Right atrium auricular region (tissue), 2 donors: ENCODE measurements at places on chromosomes 2 and 18.

- no peak for DNase-seq
Observed at GRCh38 chr2:5524551-5524950, 167.6 kb upstream of the SOX11 start.

DNA sequence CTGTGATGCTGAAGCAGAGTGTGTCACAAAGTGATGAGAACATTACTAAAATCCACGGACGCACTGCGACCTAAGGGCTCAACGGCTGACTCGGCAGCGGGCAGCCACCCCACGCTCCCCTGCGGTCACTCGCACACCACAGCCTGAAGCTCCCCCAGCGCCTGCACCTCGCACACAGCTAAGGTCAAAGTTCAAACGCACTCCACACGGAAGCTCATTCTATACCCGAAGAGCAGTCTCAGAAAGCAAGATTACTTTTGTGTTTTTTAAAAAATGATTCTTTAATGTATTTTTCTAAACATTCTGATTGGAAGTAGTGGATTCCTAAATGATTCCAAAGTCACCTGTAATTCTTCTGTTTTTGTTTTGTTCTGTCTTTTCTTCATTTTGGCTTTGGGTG, 21.7 kb downstream of the ASPRV1 start:
- DNase-seq, result no peak

DNA sequence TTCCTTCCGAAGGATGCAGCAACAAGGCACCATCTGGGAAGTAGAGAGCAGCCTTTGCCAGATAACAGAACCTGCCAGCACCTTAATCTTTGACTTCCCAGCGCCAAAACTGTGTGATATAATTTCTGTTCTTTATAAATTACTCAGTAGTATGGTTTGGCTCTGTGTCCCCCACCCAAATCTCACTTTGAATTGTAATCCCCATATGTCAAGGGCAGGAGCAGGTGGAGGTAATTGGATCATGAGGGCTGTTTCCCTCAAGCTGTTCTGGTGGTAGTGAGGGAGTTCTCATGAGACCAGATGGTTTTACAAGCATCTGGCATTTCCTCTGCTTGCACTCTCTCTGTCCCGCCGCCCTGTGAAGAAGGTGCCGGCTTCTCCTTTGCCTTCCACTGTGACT, 899.9 kb downstream of the TRIB2 start:
- no peak for DNase-seq

DNA sequence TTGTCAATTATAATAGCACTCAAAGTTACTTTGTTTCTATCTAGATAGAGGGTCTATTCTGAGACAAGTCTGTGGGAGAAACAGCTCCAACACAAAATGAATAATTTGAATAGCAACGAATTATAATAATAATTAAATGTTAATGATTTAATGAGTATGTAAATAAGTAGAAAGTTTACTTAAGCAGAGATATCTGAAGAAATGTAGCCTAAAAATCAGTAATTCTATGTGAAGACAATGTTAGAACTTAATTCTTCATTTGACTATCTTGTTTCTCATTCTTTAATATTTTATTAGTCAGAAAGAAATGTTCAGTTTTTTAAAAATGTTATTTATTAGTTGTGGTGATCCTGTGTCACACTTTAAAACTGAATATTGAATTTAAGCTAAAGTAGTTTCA, 161.2 kb downstream of the PLEKHA3 start:
- DNase-seq, result no peak

DNA sequence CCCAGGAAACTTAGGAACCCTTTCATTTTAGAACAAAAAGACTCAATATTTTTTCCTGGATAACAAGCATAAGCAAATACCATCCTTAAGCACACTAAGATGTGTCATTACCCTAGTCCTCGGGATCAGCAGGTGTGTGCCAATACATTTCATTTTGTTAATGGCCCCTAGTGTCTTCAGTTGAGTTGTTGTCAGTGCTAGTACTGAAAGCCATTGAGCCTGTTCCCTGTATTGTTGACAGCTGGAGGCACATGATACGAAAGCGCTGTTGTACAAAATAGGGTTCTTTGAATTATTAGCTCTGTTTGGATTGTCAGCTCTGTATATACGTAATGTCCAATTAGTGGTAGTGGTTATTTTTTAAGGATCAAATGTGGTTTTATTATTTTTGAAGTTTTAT, 29.5 kb downstream of the VAPA start:
- DNase-seq, result no peak

DNA sequence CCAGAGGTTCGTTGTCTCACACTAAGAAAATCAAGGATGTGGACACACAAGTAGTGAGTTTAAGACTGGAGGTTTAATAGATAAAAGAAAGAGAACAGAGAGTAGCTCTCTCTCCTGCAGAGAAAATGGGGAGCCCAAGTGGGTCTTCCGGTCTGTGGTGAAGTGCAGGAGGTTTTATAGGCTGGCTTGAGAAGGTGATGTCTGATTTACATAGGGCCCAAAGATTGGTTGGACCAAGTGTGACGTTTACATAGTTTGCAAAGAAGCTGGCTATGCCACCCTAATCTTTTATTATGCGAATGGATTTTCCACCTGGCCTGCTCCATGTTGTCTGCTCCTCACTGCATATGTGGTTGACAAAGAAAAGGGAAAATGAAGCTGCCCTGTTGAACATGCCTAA, 430.4 kb upstream of the TRIB2 start:
- no peak for DNase-seq

DNA sequence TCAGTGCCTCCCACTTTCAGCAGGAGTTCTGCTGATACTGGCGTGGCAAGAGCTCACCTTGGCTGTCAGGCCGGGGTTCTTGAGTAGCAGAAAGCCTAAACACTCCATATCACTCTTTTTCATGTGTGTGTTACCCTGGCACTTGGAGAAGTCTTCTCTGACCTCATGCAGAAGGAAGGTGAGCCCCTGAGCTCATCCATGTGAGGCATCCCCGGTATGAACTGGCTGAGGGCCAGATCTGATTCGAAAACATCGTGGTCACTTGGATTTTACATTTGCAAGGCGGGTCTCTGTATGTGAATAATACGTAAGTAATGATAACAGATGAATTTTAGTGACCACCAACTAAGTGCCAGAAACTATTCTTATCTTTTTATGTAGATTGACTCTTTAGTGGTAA, 93.6 kb downstream of the RAPGEF4 start:
- no peak for DNase-seq

DNA sequence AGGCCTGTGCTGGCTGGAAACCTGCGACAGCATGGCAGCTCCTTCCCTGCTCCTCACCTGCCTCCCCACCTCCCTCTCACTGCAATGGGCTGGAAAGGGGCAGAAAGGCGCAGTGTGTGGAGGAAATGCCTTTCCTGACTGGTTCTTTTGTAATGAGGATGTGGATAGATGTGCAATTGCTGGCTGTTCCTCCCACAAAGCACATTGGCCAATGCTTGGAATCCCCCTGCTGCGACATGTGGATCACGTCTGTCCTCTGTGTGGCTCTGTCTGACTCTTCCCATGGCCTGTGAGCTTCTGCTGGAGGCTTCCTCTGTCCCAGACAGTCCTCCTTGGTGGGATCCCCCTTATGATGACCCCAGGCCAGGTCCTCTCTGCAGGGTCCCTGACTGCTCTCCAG, 172.5 kb downstream of the NCK2 start:
- DNase-seq, result no peak

DNA sequence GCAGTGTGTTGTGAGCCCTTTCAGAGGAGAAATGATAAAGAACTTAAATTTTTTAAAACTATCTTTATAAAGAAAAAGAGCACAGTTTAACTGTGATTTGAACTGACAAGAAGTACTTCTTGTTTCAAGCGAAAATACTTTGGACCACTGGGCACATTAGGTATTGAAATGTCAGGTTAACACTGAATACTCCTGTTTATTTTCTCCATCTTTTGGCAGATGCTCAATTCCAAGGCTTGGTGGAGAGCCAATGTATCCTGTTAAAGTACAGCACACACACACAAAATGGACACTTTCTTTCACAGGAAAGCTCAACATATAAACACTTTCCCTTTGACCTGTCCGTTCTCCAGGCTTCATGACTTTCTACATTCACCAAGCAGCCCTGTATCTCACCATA, 32.6 kb upstream of the SP3 start:
- DNase-seq, result no peak

GRCh38 chr2:6354546-6354945, 511.2 kb downstream of the CMPK2 start:
- no peak for DNase-seq

- DNase-seq, result no peak
Observed at GRCh38 chr2:143529118-143529720, 400.0 kb downstream of the ARHGAP15 start.

- no peak for DNase-seq
Observed at GRCh38 chr18:12862467-12862866, 21.6 kb downstream of the PTPN2 start.
